Activated CD4-positive, alpha-beta T cell treated with anti-CD3 and anti-CD28 coated beads, Interleukin-2, amount 50 U/mL, for 48 hours (primary cell): ENCODE measurements at places on chromosomes 4 and X.

DNA sequence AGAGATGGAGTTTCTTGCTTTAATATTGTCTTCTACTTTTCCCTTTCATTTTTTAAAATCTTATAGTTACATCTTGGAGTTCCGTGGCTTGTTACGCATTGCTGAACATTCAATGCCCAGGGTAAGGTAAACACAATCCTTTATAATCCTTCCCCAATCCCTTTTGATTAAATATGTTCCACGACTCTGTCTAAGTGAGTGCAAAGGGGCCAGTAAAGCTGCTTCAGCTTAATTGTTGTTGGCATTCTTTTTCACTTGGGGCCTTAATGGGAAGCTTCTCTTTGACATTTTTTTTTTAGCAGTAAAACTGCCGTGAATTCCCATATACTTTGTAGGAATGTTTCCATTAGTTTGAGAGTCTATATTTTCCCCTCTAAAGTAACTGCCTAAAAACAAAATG is 1028.1 kb downstream of the C4orf33 start:
- DNase-seq: no peak

GRCh38 chr4:71009890-71010588 is 16.6 kb downstream of the DCK start:
- DNase-seq: no peak

GRCh38 chr4:173226401-173226888 is 57.8 kb downstream of the GALNT7 start:
- DNase-seq: no peak

DNA sequence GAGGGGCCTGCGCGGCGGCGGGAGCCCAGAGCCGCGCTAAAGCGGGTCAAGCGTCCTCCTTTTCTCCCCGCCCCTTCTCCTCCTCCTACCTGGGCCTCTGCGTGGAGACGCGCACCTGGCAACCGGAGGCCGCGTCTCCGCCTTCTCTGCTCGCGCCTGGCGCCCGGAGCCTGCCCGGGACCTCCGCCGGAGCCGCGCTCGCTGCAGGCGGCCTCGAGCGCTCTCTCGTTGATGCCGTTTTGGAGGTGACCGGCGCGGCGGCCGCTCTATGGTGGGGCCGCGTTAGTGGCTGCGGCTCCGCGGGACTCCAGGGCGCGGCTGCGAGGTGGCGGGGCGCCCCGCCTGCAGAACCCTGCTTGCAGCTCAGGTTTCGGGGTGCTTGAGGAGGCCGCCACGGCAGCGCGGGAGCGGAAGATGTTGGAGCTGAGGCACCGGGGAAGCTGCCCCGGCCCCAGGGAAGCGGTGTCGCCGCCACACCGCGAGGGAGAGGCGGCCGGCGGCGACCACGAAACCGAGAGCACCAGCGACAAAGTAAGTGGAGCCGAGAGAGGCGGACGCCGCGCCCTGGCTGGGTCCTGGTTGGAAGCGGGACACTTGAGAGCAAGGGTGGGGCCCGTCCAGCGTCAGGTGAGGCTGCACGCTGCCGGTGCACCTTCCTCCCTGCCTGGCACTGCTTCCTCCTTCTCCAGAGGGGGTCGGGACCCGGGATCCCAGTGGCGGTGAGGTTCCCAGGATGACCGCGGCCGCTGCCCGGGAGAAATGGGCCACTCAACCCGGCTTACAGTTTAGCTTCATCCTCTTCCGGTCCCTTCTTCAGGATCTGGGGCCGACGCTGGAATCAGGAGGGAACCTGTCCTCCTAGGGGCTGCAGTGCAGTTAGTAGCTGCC is at the start of gene CDS1:
Gene CDS1 (plus strand): TSS at position 140 of the 888 bp plus-strand sequence. CDS start 275 bp downstream, at position 415.
- DNase-seq: peak; percentile 18

GRCh38 chrX:122464341-122464740 is 719.7 kb upstream of the GRIA3 start:
- no peak for DNase-seq

- DNase-seq: no peak
These were observed 16.8 kb downstream of the SMAD1 start for GRCh38 chr4:145498430-145498829.

DNA sequence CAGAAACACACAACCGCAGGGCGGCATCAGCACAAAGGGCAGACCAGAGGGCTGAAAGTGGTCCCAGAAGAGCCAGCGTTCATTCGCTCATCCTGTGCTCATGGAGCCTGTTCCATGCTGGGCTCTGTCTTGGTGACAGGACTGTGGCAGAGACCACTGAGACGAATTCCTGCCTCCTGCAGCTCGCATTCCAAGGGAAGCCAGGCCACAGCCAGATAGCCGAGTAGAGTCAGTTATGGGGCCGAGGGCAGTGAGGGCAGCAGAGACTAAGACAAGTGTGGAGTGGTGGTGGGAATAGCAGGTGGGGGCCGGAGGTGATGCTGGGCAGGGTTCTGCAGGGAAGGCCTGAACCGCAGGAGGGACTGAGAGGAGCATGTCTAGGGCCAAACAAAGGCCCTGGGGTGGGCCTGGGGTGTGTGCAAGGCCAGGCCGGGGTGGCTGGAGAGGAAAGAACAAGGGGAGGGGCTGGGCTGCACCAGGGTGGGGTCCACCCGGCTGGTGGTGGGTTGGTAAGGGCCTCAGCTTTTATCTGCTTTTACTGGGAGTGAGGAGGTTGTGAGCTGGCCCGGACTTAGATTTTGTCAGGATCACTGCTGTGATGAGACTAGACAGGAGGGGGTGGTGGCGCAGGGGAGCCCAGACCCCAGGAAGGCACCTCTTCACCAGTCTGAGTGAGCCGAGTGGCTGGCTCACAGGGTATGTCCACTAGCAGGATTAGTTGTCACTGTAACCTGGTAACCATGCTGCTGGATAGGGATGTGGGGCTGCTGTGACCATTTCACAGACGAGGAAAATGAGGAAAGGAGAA is 6.3 kb downstream of the PSAPL1 start:
- DNase-seq: no peak
